AG04450 (cell line): ENCODE measurements at places on chromosomes 2 and 18.

GRCh38 chr2:38720613-38721241 is 30.4 kb downstream of the SRSF7 start:
- DNase-seq, result peak; percentile 94

DNA sequence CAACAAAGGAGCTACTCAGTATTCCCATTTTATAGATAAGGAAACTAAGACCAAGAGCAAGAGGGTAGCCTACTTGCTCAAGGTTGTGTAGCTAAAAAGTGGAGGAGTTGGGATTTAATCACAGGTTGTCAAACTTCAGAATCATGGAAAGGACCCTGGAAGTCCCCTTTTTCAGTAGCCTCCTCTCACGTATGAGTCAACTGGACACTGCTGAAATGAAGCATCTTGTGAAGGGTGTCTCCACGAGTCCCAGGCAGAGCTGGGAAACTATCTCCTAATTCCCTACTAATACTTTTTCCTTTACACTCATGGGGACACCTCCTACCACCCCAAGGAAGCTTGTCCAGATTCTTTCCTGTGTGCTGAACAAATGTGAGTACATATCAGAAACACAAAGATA is 155.8 kb downstream of the RHBDD1 start:
- no peak for DNase-seq

DNA sequence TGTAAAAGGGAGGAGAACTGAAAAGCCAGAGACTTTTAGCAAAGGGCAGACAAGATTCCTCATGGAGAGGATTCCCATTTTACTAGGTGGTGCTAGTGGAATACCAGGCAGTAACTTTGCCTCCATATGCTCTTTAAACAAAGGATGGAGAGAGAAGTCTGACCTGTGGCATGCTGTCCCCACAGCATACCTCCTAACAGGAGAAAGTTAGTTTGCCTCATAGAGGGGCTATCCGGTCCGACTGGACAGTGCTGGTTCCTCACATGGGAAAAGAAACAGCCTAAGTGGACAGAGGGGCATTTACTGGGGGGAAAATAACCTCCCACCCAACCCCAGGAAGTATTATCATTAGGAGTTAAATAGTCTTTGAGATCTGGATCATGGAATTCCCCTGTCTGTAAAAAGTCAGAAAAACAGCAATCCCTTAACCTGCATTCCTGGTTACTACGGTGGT is 31.6 kb upstream of the GMCL1 start:
- DNase-seq, result no peak

GRCh38 chr2:136957044-136957443 is 191.7 kb downstream of the THSD7B start:
- DNase-seq, result no peak

- DNase-seq, result no peak
These were observed 7.7 kb downstream of the CD28 start for GRCh38 chr2:203714112-203714511.
